ENCODE measurements at places on chromosomes 6 and 20.

DNA sequence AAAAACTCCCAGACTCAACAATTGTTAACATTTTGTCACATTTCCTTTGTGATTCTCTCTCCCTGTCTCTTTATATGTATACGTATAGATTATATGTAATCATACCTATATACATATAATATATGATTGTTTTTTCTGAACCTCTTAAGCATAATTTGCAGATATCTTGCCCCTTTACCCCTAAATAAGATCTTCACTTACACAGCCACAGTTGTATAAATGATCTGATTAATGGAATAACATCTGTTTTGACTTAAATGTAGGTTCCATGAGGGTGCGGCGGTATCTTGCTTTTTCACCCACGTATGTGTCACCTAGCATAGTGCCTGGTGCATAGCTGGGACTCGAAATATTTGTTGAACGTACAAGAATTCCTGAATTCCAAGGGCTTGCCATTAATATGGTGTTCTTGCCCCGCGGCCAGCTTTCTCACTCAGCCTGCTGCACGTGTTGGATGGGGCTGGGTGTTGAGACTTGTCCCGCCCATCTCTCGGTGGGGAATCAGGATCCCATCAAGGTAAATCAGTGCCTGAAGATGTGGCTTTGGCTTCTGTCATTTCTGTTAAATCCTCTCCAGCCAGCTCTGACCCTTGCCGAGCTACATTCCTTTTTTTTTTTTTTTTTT, 10.4 kb upstream of the MANBAL start:
- no peak for DNase-seq

GRCh38 chr6:27295301-27296079, 16.6 kb downstream of the POM121L2 start:
- no peak for DNase-seq

DNA sequence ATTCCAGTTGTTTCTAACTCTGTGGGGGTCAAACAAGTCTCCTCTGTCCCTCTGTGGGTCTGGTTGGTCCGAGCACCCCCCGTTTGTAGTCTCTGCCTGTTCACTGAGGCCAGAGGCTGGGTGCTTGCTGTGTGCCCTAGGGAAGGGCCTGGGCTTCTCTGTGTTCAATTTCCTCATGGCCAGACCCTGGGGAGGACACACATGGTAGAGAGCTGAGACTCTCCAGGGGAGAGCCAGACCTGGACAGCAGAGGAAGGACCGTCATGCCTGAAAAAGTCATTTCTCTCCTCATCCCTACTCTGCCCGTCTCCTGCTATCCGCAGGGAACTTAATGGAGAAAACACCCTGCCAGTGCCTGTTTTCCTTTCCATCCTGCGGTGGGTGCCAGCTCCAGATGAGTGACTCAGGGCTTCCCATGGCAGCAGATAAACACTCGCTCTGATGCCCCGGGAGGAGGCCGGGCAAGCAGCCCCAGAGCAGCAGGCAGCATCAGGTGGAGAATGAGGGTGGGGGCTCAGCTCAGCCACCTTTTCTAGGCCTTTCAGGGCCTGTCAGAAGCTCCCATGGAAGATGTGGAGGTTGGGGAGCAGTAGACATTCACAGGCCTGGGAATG, 51.9 kb downstream of the SNAI1 start:
- no peak for DNase-seq

GRCh38 chr6:115091461-115091860, 748.6 kb upstream of the HS3ST5 start:
- DNase-seq = no peak

DNA sequence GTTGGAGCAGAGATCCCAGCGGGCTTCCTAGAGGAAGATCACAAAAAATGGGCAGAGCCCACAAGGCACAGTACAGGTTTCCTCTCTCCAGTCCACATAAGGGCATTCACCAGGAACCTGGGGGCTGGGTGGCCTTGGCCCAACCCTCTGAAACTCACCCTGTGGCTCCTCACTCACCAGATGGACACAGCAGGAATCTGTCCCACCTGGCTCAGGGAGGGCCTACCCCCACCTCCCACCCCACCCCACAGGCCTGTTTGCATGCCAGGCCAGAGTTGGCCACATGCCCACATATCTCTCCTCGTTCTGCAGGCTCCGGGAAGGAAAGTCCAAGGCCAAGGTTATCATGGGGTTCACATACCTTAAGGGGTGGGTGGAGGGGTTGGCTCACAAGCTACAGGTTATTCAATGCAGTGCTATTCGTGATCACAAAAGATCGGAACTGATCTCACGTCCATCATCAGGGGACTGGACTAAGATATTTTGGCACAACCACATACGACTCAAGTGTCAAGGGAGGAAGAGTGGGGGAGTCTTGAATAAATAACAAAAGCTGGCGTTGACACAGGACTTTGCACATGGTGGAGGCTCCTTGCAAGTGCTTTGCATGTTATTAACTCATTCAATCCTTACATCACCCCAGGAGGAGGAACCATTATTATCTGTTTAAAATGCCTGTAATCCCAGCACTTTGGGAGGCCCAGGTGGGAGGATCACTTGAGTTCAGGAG, 13.0 kb downstream of the RIPOR3 start:
- DNase-seq = no peak

- no peak for DNase-seq
These were observed 71.4 kb upstream of the UFL1 start for GRCh38 chr6:96450082-96450769.

GRCh38 chr6:140609956-140610355, 1235.5 kb upstream of the CITED2 start:
- no peak for DNase-seq

Data from liver (tissue), 10 donors.